T-cell (primary cell): ENCODE measurements at places on chromosomes 4 and X. TPM values are rescaled to one million over a fixed set of nuclear protein-coding genes. Genes with fewer than 3 reads are reported as not detected.

MAGEB2 gene
- total RNA-seq: not detected

FGF5 gene
- total RNA-seq: not detected

PAGE2B gene
- 0.59 TPM for total RNA-seq

RAB9B gene
- 0.41 TPM for total RNA-seq

ARMCX1 gene
- 0.72 TPM for total RNA-seq

DNA sequence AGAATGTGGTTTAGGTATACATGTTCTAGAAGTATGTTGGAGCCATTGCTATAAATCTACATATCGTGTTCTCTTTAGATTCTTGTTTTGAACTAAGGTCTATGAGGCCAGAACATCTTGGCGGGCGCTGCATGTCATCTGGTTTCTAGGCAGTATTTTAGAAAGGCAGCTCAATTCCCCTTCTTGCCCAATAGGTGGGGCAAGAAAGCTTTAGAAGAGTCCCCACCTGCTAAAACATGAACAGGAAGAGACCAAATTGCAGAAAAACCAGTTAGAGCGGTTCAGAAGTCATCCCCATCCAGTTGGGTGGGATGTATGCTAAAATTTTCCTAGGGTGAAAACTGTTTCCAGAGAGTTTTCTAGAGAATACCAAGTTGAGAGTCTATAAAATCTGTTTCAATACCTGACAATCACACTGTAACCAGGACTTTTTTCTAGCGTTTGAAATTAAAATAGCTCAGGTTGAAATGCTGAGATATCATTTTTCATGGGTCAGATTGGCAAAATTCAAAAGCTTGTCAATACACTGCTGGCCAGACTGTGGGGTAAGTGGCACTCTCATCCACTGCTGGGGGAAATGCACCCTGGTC lies 17.5 kb upstream of the SH3KBP1 start:
- DNase-seq: no peak

GRCh38 chr4:108536577-108536976 lies 83.8 kb upstream of the RPL34 start:
- no peak for DNase-seq

- no peak for DNase-seq
Measured at GRCh38 chrX:30816079-30816478, 73.0 kb downstream of the TAB3 start.

GRCh38 chr4:30256116-30256832 lies 463.9 kb upstream of the PCDH7 start:
- no peak for DNase-seq

GRCh38 chr4:180828455-180829018 lies 1414.7 kb upstream of the TENM3 start:
- DNase-seq: no peak

DNA sequence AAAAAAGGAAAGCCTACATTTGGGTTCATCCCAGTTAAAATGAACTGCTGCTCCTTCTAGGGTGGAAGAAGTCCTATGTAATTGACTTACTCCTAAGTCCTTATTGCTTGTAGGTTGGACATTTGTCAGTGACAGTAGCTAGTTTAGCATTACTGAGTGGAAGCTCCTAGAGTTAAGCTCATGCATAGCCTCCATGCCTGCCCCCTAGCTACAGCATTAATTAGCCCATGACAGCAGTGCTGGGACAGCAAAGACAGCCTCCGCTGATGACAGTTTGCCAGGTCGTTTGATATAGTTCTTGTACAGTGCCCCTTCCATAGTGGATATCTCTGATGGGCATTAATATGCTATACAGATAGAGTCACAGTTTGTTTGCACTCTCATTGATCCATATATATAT lies 18.7 kb upstream of the GALNTL6 start:
- DNase-seq: no peak

GRCh38 chr4:41079881-41080560 lies 134.3 kb downstream of the APBB2 start:
- DNase-seq: no peak

DNA sequence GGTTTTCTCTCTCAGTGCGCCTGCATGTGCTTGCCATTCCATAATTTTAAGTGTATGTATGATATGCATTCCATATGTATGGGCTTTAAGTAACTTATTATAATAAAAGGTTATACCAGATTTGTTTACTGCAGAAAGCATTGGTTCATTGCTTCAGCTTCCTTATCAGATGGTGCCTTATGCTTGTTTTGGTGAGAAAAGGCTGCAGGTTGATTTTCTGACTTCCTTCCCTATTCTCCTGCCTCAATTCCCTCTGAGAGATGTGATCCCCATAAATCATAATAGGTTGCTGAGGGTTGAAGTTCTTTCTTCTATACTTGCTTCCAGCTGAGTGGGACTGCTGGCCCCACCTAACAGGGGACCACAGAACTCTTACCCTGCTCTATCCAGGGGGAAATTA lies 10.3 kb upstream of the CEP135 start:
- no peak for DNase-seq

- DNase-seq: no peak
Measured at GRCh38 chr4:90128961-90129495, 1.8 kb downstream of the CCSER1 start.

- no peak for DNase-seq
Measured at GRCh38 chr4:13306356-13306755, 177.8 kb downstream of the RAB28 start.

GRCh38 chrX:56788717-56789122 lies 59.7 kb downstream of the NBDY start:
- no peak for DNase-seq

GRCh38 chrX:19446397-19446796 lies 68.9 kb downstream of the MAP3K15 start:
- no peak for DNase-seq

DNA sequence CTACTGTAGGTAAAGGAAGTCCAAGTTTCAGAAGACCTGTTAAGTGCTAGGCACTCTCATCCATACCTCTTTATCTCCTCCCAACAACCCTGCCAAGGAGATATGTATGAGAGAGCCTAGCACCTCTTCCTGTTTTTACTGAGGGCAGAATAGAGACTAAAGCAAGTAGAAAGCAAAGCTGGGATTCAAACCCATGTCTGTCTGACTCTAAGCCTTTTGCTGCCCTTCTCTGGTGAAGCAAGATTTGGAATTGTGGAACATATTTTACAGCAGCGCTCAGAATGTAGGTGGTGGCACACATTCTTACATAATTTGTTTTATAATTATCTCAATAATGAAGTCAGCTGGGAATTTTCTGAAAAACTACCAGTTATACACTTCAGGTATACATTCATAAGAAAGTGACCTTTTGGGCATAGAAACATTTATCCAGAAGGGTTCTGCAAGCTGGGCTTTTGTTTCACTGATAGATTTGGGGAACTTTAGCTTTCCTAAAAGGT lies 41.7 kb downstream of the SEPTIN11 start:
- no peak for DNase-seq

- DNase-seq: no peak
Measured at GRCh38 chr4:14877246-14878225, 124.7 kb upstream of the CPEB2 start.

- DNase-seq: no peak
Measured at GRCh38 chr4:73883306-73883705, 14.1 kb downstream of the CXCL1 start.

GRCh38 chr4:97104006-97104405 lies 1039.3 kb downstream of the STPG2 start:
- no peak for DNase-seq

DNA sequence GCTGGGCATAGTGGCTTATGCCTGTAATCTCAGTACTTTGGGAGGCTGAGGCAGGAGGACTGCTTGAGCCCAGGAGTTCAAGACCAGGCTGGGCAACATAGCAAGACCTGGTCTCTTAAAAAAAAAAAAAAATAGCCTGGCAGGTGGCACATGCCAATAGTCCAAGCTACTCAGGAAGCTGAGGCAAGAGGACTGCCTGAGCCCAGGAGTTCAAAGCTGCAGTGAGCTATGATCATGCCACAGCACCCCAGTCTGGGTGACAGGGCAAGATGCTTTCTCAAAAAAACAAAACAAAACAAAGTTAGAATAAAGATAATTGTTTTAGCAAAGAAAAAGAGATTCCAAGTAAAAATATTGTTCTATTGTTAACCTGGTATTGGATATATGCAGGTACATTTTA lies 75.0 kb downstream of the LRBA start:
- no peak for DNase-seq

GRCh38 chrX:136870064-136870463 lies 10.5 kb downstream of the RBMX start:
- no peak for DNase-seq

DNA sequence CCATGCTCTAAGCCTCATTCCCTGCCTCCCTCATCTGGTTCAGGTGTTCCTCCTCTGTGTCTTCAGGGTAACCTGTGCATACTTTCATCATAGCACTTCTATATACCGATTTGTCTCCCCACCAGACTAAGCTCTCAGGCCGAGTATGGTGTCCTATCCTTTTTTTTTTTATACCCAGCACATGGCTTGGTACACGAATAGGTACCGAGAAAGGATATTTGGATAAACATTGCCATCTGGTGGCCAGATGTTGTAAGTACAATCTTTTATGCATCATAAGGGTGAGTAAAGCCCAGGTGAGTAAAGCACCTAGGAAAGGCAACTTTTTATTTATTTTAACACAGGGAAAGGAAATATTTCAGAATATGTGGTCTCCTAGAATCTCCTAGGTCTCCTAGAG lies 68.4 kb downstream of the MID2 start:
- peak; percentile 32 for DNase-seq
